ENCODE measurements at places on chromosomes 5 and 9.

GRCh38 chr9:4299005-4299795, 668 bp downstream of the GLIS3 start:
- DNase-seq = no peak

GRCh38 chr9:89360465-89360864, 42.2 kb downstream of the SECISBP2 start:
- peak; percentile 79 for DNase-seq

GRCh38 chr5:160119905-160120266, 636 bp upstream of the PWWP2A start:
- DNase-seq = no peak

DNA sequence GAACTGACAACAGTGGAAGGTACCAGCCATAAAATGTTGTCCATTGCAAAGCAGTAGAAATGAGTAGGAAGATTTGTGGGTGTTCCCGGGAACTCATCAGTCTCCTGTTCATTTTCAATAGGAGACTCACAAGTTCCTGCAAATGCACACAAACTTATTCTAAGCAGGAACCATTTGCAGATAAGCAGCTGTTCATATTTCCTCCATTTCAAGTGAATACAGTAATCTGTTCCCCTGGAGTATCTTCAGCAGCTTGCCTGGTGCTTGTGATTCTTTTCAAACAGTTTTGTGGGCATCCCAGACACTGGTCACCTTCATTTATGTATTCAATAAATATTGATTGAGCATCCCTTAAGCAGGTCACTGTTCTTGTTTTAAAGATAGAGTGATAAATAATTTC, 1315.5 kb upstream of the C9orf72 start:
- DNase-seq = no peak

GRCh38 chr5:142455856-142456255, 131.0 kb upstream of the SPRY4 start:
- no peak for DNase-seq

All from NCI-H2029 treated with DMSO at 0.1 percent for 48 hours (cell line).